ENCODE measurements at places on chromosomes 4 and X.

- no peak for DNase-seq
Observed at GRCh38 chrX:71057848-71058530, 10.1 kb downstream of the SNX12 start.

GRCh38 chrX:8349816-8350544, 114.7 kb upstream of the VCX3B start:
- DNase-seq = no peak

DNA sequence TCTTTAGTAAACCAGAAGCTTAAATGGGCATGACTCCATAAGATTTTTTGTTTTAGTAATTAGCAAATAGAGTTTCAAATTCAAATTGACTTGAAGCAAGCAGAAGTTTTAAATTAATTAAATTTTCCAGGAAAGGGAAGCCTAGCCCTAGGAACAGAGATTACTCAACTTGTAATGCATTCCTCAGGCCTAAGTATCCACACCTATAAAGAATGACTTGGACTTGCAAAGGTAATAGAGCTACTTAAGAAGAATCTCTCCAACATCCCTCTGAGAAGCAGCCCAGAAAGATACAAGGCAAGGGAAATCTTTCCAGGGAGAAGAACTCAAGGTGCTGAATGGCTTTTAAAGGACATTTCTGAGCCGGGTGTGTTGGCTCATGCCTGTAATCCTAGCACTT, 16.9 kb upstream of the TMPRSS11E start:
- no peak for DNase-seq

DNA sequence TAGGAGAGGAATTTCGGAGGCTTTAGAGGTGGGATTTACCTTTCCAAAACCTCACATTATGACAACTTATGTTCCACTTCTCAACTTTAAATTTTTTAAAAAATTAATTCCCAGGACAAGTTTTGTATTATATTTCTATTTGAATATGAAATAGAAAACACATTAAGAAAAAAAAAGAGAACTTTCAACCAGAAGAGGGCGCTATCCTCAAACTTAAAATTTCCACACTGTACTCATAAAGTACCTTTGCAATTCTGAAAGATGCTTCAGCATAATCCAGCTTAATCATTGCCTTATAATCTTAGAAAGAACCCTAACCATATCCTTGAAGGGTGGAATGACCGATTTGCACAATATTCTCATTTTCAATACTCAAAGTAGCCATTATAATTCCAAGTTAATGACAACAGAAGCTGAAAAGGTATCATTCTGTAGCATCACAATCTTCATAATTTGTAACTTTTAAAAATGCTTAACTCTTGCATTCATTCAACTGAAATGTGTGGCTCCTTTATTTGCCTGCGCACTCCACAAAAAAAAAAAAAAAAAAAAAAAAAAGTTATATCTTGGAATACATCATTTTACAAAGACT, 158.0 kb downstream of the KCNIP4 start:
- DNase-seq = no peak

DNA sequence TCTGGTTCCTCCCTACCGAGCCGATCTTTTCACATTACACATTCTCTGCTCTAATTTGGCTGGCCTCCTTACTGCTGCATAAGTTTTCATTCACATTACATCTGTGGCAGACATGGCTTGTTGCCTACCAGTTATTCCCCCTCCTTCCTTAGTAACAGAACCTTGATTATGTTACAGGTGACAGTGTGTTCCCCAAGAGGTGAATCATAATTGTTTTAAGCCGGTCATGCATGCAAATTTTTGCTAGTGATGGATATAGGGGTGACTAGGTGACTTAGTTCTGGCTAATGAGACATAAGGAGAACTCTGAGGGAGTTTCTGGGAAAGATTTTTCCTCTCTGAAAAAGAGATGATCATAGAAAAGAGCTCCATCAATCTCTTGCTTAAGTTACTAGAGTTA, 8.4 kb upstream of the LAMP2 start:
- DNase-seq = no peak

Data from stimulated activated CD8-positive, alpha-beta memory T cell treated with anti-CD3 and anti-CD28 coated beads, Interleukin-15, amount 100 ng/mL, for 4 hours (primary cell).